Cardiac muscle cell (in vitro differentiated cells and primary cell): ENCODE measurements at places on chromosomes 16 and 17.

DNA sequence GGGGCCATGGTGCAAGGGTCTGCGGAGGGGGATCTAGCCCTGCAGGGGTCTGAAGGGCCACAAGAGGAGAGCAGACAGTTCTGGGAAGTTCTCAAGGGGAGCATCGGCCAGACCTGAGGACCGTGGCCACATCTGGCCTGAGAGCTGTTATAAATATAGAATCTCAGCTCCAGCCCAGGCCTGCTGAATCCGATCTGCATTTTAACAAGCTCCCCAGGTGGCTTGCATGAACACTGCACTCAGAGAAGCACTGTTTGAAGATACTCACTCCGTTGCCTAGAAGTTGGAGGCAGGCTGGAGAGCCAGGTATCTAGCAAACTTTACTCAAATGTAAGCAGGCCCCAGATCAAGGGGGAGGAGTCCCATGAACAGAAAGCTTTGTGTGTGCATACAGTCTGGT is 61.3 kb downstream of the NKD1 start:
- DNase-seq: no peak

- DNase-seq: no peak
Measured at GRCh38 chr16:11618107-11618717, 31.5 kb upstream of the LITAF start.

- peak; percentile 97 for DNase-seq
Measured at GRCh38 chr17:45143767-45144198, 4.5 kb upstream of the HEXIM1 start.

GRCh38 chr17:27458524-27458908 is 2.3 kb downstream of the KSR1 start:
- DNase-seq: no peak

GRCh38 chr16:2270588-2271470 is 2.9 kb upstream of the RNPS1 start:
- DNase-seq: no peak

GRCh38 chr17:32971171-32971570 is 20.5 kb upstream of the SPACA3 start:
- DNase-seq: no peak

DNA sequence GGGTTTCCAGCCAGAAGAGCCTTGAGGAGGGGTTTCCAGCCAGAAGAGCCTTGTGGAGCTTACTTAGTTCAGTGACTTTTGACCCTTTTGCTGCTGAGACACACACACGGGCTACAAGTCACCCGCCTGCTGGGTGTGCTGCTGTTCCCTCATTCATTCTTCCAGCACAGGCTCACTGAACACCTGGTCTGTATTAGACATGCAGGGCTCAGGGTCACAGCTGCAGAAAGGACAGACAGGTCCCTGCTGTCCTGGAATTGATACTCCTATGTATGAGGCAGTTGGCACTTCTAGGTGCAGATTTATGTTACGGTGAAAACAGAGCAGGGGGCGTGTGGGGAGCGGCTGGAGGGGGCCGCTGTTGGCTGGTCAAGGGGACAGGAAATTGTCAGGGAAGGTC is 6.8 kb downstream of the CACNG4 start:
- DNase-seq: no peak
